ENCODE measurements at places on chromosomes 6 and 20. TPM values are rescaled to one million over a fixed set of nuclear protein-coding genes. Genes with fewer than 3 reads are reported as not detected.
A peak's percentile ranks its signal among the peaks of the same experiment; 100 is the strongest.

GRCh38 chr6:3489027-3489757 lies 32.3 kb upstream of the SLC22A23 start:
- DNase-seq: no peak

GRCh38 chr20:47423586-47423985 lies 67.1 kb upstream of the ZMYND8 start:
- no peak for DNase-seq

DNA sequence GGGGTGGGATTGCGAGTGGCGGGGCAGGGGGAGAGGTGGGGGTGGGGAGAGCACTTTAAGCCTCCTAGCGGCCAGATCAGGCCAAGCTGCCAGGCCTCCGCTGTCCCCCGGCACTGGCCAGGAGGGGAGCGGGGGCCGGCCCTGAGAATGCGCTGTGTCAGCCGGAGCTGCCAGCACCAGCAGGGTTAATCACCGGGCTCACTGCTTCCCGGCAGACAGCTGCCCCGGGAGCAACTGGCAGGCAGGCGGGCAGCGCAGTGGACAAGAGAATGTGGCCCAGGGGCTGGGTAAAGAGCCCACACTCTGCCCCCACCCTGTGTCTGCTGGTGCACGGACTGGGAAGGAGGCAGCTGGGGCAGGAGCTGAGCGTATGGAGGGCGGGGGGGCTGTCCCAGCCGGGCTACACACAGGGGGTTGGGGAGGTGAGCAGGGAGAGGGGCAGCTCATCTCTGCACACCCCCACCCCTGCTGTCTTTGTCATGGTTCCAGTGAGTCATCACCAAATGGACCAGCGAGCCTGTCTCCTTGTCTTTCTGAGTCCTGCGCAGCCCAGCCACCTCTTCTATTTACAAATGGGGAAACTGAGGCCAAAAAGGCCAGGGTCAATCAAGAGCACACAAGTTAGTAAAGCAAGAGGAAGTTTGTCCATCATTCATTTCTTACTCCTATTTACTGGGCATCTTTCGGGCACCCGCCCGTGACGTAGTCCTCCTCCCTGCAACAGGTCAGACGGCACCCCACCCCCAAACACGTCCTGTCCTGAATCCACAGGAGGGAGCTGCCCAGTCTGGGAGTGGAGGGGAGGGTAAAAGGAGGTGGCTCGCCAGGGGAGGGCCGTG lies 2.1 kb upstream of the LAMA5 start:
- DNase-seq: peak; percentile 79

GRCh38 chr20:56454754-56455153 lies 13.7 kb upstream of the RTF2 start:
- no peak for DNase-seq

The COL19A1 gene
- not detected for total RNA-seq

The PHACTR2 gene
- 131 TPM for total RNA-seq

The TMC2 gene
- not detected for total RNA-seq

DNA sequence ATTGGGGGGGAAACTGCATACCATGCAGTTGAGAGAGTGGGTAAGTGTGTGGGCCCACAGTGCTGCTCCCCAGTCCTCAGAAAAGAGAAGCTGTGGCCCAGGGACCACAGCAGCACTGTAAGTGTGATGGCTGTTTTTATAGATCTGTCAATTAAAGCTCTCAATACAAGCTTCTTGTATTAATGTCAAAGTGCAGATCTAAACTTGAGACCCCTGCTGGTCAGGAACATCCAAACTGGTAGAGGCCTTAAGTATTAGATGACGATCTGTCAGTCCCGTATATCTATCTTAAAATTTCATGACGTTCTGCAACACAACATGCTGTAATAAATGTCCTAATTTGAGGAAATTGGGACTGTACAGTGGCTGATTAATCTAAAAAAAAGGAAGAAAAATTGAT lies 74.8 kb downstream of the TULP4 start:
- DNase-seq: no peak

DNA sequence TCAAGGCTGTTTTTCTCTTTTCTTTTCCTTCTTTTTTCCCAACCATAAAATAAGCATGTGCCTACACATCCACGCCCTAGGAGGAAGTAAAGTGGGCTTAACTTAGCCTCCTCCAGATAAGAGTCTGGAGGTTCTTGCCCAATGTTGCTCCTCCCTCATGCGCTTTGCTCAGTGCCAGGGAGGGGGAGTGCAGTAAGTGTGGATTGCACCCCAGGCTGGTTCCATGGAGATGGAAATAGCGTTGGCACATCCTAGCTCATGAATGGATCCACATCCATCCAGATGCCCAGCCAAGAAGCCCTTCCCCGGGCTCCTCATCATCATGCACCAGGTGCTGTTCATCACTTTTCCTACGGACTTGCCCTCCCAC lies 58.2 kb downstream of the NEDD9 start:
- DNase-seq: no peak

The DEFB113 gene
- total RNA-seq: not detected

DNA sequence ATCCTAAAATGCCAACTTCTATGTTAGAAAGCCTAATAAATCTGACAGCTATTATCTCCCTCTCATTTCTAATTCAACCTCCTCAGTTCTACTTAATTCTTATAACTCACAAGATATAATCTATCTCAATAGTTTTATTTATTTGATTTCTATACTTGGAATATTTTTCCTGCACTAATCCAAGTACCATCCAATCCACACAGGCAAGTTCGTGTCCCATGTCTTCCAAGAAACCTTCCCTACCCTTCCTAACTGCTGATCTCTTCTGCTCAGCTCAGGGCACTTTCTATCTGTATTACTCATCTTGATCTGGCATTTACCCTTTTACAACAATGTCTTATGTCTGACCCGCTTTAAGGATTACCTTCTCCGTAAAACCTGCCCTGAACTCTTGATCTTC lies 18.2 kb downstream of the NCOA5 start:
- no peak for DNase-seq

- no peak for DNase-seq
Observed at GRCh38 chr20:24614341-24614740, 144.9 kb downstream of the SYNDIG1 start.

GRCh38 chr6:11110921-11111768 lies at the start of gene ERVFRD-1:
TSS of gene ERVFRD-1 (minus strand) at chr6:11111725. CDS start at chr6:11105310, 6,415 bp downstream.
- no peak for DNase-seq

The RFX6 gene
- not detected for total RNA-seq

DNA sequence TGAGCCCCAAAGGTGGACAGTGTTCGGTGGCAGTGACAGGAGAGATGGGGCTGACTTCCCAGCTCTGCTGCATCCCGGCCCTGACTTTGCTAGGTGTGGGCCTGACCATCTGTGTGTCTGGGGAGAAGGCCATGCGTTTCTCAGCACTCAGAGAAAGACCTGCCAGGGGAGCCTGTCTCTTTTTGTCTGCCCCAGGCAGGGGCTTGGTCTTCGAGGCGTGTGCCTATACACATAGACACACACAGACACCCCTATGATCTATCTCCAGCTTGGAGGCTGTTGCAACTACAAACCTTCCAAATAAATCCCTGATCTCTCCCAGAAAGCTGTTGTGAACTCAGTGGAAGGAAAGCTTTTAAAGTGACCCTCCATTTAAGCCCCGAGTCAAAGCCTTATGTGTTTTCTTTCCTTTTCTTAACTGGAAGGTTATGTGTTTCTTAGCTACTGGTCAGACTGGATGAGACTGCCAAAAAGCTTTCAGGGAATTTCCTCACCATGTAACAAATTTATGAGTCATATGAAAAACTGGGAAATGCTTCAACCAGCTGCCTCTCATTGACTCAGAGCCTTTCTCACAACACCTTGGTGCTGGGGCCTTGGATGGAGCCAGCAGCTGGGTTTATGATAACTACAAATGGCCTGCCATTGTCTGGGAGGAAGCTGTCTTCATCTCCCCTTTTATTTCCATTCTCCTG lies 102.6 kb downstream of the CDC5L start:
- no peak for DNase-seq

- DNase-seq: no peak
Observed at GRCh38 chr6:111423055-111423633, 59.9 kb downstream of the REV3L start.

The TRIM40 gene
- total RNA-seq: not detected

The SEL1L2 gene
- not detected for total RNA-seq

DNA sequence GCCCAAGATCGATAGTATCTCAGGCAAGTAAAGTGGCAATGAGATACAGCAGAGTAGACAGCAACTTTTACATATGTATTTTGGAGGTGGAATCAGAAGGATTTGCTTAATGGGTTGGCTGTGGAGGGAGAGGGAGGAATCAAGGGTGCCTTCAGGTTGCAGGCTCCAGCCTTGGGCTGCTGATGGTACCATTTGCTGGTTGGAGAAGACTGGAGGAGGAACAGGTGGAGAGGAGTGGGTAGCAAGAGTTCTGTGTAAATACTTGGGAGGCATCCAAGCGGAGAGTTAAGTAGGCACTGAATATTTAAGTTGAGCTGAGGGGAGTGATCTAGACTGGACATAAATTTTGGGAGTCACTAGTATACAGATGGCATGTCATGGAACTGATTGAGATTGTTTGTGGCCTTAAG lies 5.2 kb downstream of the BICRAL start:
- no peak for DNase-seq

The POU5F1 gene
- total RNA-seq: 2,134 TPM

The ELOVL2 gene
- 0.46 TPM for total RNA-seq

DNA sequence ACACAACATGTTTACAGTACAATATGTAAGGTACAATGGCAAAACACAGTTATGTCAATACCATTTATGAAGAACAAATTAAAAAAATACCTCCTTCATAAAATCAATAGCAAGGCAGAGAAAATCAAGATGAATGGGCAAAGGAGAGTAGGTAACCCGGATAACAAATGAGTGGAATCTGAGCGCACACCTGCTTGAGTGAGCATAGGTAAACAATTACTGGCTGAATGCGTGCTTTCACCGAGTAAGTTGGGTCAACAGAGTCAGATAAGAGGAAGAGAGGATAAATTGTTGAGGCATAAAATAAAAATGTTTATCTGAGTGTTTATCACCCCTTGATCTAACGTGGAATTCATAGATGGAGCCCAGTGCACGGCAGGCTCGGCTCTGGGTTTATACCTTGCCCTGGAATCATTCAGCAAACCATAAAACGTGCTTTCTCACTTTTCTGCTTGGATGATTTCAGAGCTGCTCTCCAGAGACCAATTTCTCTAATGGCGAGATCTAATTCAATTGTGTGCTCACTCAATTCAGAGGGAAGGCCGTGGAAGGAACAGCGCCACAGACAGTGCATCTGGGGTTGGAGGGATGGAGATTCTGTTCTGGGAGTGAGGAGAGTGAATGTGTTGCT lies 224.8 kb upstream of the MAP3K7 start:
- no peak for DNase-seq

GRCh38 chr6:39381550-39382140 lies 59.1 kb upstream of the KCNK16 start:
- no peak for DNase-seq

The SPATA25 gene
- total RNA-seq: 1.8 TPM

GRCh38 chr6:32247401-32247800 lies 23.5 kb upstream of the NOTCH4 start:
- DNase-seq: no peak

The TOX2 gene
- total RNA-seq: 1.7 TPM

The DNAH8 gene
- not detected for total RNA-seq

DNA sequence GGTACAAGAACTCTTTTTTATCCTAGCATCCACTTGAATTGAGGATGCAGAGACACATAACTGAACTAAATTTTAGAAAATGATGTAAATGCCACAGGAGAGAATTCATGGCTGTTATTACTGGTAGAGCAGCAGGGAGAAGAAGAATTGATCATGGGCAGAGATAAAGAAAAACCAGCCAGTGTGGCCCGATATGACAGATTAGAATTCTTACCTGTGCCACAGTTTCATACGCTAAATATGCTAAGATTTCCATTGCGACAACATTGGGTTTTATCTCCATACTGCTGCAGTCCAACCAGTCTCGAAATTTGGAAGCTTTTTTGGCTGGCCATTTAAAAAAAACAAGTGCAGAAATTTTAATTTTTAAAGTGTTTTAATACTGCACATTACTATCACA lies 373.8 kb upstream of the RUNX2 start:
- DNase-seq: no peak

- DNase-seq: peak; percentile 93
Observed at GRCh38 chr6:33080127-33081089, 4.6 kb downstream of the HLA-DPB1 start.

- DNase-seq: no peak
Observed at GRCh38 chr20:3803854-3804253, 7.7 kb downstream of the CDC25B start.

- DNase-seq: no peak
Observed at GRCh38 chr6:166540631-166541331, 45.7 kb downstream of the RAMACL start.

DNA sequence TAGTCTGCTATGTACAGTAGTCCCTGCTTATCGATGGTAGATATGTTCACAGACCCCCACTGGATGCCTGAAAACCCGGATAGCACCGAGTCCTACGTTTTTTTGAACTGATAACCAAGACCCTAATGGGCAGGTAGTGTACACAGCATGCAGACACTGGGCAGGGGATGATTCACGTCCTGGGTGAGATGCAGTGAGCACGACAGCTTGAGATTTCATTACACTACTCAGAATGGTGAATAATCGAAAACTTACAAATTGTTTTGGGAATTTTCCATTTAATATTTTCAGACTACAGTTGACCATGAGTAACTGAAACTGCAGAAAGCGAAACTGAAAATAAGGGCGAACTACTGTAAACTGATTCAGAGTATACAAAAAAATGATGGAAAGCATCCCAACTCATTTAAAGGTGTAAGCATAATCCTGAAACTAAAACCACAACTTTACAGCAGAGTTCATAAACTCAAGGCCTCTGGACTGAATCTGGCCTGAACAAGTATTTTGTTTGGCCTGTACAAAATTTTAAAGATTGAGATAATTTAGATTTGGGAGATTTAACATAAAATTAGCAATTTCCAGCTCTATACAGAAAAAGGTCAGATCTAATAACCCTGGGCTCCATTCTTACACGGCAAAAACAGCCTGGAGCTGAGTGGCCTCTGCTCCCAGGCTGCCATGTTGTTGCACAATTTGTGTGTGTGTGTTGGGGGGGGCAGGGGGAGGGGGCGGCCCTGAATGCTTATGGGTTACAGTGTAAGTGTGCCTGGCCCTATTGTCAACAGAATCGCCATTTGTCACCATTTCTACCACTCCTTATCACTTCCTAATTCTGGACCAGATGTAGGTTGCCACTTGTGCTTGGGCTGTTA lies 34.9 kb downstream of the RNF24 start:
- DNase-seq: no peak
